Naive thymus-derived CD4-positive, alpha-beta T cell (primary cell): ENCODE measurements at places on chromosomes 7 and 10.

DNA sequence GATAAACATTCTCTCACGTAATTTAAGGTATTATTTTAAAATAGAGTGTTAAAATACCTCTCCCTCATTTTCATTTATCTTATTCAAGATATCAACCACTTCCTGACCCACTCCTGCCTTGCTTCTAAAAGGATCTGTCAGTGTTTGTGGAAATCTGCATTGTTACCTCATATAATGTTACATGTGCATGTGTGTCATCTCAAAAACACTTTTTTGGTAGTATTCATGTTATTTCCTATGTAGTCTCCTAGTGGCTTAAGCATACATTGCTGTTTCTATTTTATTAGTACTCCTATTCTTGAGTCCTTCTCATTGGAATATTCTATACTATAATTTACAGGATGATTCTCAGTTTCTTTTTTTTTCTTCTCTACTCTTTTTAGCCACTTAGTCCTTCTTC lies 1360.7 kb upstream of the CELF2 start:
- DNase-seq: no peak

DNA sequence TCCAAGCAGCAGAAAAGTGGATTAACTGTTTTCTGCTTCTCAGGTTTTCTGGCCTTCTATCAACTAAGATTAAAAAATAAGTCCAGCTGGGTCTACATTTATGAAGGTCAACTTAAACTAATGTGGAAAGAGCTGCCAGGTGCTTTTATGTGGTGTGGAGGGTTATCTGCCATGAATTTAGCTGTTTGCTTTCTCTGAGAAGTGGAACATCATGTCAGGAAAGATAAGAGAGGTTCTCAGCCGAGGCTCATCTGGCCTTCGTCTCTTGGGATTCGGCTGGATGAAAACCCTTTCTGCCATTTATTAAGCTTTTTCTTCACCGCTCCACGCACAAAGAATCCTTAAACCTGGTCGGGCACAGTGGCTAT lies 5.5 kb downstream of the PTPRN2 start:
- DNase-seq: no peak

DNA sequence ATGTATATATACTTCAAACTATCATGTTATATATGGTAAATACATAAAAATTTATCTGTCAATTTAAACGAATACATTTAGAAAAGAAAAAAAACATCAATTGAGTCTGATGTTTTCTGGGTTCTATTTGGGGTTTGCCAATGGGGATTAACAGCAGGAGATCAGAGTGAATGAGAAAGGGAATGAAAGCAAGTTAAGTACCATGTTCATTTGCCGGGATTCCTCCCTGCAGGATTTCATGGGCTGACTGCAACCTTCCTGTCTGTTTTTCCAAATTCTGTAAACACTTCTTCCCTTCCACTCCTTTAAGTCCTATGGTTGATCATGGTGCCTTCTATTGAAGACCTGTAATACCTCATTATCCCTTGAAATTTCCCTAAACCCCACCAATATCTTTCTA lies 33.9 kb upstream of the SEMA3A start:
- DNase-seq: no peak

DNA sequence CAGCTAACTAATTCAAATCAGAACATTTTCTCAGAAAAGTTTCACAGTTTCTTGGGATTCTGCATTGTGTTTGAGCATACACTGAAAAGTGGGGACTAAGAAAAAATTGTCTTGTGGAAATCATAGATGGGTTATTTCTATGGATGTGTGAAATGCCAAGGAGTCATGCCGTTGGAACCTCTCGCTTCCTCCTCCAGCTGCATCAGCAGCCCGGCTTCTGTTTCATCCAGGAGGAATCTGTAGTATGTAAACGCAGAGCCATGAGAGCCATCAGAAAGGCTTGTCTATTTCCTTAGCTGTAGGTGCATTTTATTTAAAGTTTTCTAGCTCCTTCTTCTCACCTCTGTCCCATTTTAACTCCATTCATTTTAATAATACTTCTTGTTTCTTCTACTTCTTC lies 1144.1 kb downstream of the GATA3 start:
- DNase-seq: no peak

DNA sequence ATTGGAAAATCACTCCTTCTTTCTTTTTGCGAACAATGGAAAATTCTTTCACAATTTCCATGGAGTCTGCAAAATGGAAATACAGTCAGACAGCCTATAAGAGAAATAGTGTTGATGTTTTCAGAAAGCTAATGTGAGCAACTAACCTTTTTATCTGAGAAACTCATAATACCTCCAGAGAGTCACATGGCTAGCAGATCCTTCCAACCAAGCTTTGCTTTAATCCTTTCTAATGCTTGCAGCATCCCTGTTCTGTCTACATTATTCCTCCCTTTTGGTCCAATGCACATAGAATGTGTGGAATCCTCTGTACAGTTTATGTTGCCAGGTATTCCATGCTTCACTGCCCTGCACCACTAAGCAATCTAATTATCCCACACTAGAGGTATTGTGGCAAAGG lies 717.5 kb upstream of the LRRN3 start:
- DNase-seq: no peak

- peak; percentile 45 for DNase-seq
Observed at GRCh38 chr10:1043532-1043995, 5.4 kb downstream of the IDI1 start.

GRCh38 chr10:88097536-88097935 lies 234.1 kb downstream of the PTEN start:
- no peak for DNase-seq

DNA sequence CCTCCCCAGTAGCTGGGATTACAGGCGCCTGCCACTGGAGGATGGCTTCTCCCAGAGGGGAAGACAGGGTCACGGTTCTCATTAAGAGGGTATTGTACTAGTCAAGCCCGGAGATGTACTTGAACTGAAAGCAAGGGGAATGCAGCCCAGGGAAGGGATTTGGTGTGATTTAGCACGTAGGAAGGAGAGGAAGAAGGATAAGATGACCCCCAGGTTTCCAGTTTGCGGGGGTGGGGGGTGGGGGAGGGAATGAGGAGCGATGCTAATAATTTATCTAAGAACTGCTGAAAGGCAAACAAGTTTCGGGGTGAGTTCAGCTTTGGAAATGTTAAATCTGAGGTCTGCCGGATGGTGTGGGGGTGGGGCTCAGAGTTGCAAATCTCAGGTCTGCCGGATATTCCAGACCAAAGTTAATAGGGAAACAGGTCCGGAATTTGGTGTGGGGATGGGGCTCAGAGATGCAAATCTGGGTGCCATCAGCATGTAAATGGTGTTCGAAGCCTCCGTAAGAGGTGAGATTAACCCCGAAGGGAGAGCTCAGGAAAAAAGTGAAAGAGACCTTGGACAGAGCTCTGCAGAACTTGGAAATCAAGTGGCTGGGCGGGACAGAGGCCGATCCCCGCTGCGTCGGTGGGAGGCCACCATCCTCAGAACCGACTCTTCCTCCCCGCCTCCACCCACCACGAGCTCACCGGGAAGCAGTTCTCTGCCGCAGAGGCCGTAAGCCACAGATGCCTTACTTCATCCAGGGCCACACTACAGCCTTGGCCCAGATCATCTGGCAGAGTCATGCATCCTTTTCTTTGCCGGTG lies 1.6 kb upstream of the SEPHS1 start:
- DNase-seq: peak; percentile 39

GRCh38 chr7:142263598-142264380 lies 5.9 kb upstream of the PRSS58 start:
- no peak for DNase-seq

- no peak for DNase-seq
Observed at GRCh38 chr7:100567031-100567730, 6.5 kb downstream of the SAP25 start.

DNA sequence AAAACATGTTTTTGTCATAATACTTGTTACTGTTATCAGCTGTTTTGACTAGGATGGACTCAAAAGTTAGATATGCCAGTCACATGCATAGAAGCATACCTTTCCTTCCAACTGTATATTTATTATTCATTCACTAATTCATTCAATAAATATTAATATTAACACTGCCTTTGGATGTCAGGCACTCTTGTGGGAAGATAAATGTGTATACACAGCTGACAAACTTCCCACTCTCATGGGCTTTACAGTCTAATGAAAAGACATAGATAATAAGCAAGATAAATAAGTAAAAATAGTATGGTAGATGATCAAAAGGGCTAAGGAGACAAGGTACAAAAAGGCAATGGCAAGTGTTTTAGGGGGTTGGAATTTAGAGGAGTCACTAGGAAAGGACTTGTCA lies 180.1 kb upstream of the SMIM30 start:
- DNase-seq: no peak

DNA sequence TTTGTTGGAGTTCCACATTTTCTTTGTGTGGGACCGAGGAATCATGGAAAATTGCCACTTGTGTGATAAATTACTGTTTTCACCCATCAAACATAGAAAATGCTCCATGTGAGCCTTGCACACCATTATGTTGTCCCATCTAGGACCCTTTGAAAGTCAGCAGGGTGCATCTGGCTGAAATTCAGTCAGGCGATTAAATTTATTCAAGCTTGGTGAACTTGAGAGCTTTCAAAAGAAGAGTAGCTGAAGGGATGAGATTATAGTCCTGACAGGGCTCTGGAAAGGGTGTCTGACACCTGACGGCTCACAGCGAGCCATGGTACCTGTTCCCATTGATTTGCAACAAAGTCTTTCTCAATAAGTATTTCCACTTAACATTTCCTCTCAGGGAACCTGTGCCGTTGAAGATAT lies 399.7 kb upstream of the ETV1 start:
- DNase-seq: no peak

GRCh38 chr7:142867398-142868187 lies 12.7 kb downstream of the EPHB6 start:
- no peak for DNase-seq

DNA sequence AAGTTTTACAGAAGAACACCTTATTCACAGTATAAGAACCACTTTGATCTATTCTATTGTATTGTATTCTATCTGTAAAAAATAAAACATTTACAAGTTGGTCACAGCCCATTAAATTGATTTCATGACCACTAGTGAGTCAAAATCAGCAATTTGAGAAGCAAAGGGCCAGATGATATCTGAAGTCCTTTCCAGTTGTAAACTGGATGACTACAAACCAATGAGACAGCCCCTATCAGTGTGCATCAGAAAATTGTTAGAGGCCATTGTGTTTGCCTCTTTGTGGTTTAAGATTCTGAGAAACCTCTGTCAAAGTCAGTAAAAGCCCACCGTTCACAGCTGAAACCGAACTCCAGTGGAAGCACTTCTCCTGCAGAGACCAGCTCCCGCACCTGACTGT lies 54.8 kb downstream of the TBXAS1 start:
- no peak for DNase-seq

- DNase-seq: no peak
Observed at GRCh38 chr7:82625377-82625776, 181.8 kb upstream of the CACNA2D1 start.

DNA sequence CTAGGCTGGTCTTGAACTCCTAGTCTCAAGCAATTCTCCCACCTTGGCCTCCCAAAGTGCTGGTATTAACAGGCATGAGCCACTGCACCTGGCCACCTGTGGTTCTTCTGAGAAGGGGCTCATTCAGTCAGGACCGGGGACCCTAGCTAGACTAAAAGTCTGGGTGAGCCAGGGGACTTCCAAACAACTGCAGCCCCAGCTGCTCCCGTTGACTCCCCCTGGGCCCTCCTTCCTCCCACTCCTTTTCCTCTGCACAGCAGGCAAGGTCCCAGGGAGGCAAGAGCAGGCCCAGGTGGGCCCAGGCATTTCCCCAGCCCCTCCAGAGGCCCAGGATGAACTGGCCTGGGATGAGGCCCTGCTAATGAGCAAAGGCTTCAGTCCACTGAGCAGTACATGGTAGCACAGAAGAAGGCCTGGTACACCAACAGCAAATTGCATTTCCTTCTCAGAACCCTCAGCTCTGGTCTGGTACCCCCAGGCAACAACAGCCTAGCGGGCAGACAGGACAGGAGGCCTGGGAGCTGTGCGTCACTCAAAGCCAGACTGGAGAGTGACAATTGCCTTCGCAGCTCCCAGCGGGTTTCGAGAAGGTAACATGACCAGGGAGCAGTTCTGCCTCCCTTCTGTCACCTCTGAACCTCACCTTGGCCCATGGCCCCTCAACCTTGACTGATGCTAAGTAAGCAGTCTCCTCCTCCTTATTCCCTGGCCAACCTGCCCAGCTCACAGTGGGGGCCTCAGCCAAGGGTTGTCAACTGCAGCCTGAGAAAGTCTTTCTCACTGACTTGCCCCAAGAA lies 30.7 kb upstream of the HSPA12A start:
- DNase-seq: no peak

GRCh38 chr7:151838861-151839381 lies 38.0 kb downstream of the PRKAG2 start:
- peak; percentile 36 for DNase-seq

DNA sequence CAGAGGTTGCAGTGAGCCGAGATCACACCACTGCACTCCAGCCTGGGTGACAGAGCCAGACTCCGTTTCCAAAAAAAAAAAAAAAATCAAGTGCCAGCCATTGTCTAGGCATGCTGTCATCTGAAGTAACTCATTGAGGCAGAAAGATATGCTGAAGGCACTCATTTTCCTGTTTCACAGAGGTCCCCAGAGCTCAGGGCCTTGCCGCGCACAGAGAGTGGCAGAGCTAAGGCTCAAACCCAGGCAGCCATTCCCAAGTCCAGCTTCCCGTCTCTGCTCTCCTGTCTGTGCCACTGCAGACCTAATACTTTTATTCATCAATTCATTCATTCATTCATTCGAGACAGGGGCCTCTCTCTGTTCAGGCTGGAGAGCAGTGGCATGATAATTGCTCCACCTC lies 3.5 kb downstream of the GRIFIN start:
- DNase-seq: no peak

- DNase-seq: no peak
Observed at GRCh38 chr7:74511345-74511744, 57.6 kb downstream of the GTF2IRD1 start.

DNA sequence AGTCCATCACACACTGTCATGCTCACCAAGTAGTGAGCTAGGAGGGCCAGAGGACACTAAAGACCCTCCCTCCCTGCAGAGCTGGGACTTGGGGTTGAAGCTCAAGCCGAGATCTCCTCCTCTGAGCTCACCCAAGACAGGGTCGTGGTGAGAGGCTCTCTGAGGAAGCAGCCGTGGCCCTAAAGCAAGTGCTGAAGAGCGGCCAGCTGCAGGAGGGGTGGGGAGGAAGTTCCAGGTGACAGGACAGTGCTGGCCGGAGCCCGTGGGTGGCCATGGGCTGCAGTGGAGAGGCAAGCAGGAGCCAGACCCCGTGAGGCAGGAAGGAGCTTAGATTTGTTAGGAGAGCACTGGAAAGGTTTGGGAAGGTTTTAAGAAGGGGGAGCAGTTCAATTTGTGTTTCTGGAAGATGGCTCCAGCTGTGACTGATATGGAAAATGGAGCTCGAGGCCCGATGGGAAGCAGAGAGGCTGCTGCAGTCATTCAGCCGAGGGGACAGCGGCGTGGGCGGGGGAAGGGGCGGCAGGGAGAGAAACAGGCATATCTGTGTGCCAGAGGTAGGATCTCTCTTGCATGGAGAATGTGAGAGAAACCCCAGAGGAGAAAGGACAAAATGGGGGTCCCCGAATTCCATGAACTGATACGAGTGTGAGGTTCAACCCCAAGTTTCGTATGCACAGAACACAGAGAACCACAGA lies 26.9 kb upstream of the DNAAF5 start:
- no peak for DNase-seq

- DNase-seq: no peak
Observed at GRCh38 chr10:61279400-61279799, 173.8 kb downstream of the TMEM26 start.

- DNase-seq: no peak
Observed at GRCh38 chr10:12252882-12253546, 57.0 kb downstream of the CDC123 start.
